ENCODE measurements at places on chromosomes 5 and 9. TPM values are rescaled to one million over a fixed set of nuclear protein-coding genes. Genes with fewer than 3 reads are reported as not detected.

Gene SLC6A7
- total RNA-seq: not detected

Gene HRCT1
- 1.8 TPM for total RNA-seq

Gene INSL6
- total RNA-seq: not detected

Gene IL9
- not detected for total RNA-seq

Gene RFESD
- 1.6 TPM for total RNA-seq

Gene HAPLN1
- not detected for total RNA-seq

Gene CCDC180
- 1.6 TPM for total RNA-seq

Gene SH3GL2
- not detected for total RNA-seq

Gene ADAMTS16
- total RNA-seq: not detected

Gene PCDHB7
- 0.44 TPM for total RNA-seq

- DNase-seq: no peak
Observed at GRCh38 chr5:6568383-6568782, 64.5 kb downstream of the NSUN2 start.

DNA sequence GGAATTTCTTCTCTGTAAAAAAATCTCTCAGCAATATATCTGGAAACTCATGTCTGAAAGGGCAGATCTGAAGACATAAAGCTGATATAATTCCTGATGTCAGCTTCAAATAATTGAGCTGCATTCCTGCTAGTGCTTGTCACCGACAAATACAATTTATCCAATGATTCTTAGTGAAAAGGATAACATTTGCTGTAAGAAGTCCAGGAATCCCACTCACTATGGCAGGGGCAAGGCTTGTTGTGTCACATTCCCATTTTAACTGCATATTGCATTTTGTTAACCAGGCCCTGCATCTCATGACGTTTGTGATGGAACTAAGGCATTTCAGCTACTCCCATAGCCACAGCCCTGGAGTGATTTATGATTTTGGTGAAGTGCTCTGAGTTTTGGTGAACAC, 160.1 kb upstream of the DAB2 start:
- peak; percentile 5 for DNase-seq

- DNase-seq: peak; percentile 44
Observed at GRCh38 chr5:132257131-132258101, at the start of gene PDLIM4. TSS of gene PDLIM4 (plus strand) at chr5:132257696. CDS start at chr5:132257735, 39 bp downstream.

GRCh38 chr9:96048104-96048955, 172.8 kb downstream of the ERCC6L2 start:
- peak; percentile 73 for DNase-seq

GRCh38 chr5:95846554-95847260, 24.2 kb upstream of the GLRX start:
- DNase-seq: peak; percentile 86

GRCh38 chr5:136729901-136730355, 364.6 kb upstream of the TRPC7 start:
- DNase-seq: no peak

DNA sequence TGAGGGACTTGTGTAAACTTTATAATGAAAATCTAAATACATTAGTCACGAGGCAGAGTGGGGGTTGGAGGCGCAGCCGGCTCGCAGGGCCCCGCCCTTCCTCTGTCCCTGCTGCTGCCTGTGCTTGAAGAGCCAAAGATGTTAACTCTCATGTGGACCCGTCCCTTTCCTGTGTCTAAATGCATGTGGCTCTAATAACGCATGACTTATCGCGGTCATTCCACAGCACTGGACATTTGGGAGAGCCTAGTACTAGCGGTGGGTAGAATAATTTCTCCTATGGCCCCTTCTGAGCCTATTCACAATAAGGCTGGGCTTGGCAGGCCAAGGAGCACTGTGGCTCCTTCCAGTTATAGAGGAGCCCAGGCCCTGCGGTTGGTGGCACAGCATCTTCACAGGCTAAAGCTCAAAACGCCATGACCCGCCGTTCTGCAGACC, 82.3 kb upstream of the SIMC1 start:
- no peak for DNase-seq

DNA sequence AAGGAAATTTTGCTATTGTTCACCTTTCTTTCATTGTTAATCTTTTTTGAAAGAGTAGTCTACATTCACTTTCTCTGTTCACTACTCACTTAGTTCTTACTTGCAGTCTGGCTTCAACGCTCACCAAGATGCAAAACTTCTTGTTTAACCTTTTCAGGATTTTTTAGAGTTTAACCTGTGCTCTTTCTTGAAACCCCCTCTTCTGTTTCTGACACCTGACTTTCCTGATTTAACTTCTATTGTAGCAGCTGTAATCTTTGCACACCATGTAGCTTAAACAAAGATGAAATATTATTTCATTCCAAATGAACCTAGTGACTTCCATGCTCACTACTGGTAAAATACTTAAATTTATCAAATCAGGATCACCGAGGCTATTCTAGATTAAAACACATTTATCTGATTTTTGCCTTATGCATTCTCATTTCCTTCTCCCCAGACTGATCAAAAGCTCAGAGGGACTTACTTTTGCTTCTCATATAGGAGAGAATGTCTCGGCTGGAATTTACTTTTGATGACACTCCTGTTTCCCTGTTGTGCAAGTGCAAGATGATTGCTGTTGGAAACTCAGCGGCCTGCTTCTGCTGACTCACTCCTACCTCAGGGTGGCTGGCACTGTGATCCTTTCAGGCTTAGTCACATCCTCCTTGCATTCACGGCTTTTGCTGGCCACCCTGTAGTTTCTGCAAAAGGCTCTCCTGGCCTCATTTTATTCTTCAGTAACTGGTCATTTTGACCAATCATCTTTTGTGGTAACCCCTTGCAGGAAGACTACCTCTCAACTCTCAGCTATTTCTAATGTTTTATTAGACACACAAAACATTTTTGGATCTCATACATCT, 109.3 kb upstream of the IFNE start:
- peak; percentile 97 for DNase-seq

GRCh38 chr9:130069048-130069447, 15.3 kb downstream of the GPR107 start:
- DNase-seq: no peak

DNA sequence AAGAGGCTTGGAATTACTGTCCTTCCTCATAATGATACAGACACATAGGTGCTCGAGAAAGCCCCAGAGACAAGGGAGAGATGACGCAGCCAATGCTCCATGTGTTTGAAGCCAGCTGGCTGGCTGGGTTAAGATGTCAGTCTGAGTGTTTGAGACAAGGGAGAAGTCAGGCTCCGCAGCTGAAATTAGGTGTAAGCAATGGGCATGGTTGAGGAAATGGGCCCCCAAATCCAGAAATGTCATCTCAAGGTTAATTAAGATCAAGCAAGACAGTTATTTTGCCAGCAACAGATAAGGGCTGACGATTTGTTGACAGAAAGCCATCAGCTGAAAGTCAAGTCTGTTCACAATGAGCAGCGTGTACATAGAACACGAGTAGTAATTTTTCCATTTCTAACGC, 713.4 kb downstream of the IRX1 start:
- DNase-seq: no peak

- no peak for DNase-seq
Observed at GRCh38 chr5:149851211-149851610, 93.4 kb downstream of the PDE6A start.

DNA sequence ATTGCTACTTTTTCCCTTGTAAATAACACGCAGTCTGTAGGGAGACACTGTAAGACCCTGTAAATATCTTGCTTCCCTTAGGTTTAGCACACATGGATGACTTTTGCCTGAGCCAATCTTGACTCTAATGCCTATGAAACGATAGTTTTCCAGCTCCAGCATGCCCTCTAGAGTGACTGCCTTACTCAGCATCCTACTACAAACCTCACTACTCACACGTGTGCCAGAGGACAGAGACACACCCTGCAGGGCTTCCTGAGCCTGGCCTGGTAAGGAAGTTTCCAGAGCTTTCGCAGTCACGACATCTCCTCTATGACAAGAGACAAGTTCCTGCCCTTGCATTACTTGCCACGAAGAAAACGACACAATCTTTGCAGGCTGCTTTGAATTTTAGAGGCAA, 138.1 kb downstream of the ATPSCKMT start:
- no peak for DNase-seq

DNA sequence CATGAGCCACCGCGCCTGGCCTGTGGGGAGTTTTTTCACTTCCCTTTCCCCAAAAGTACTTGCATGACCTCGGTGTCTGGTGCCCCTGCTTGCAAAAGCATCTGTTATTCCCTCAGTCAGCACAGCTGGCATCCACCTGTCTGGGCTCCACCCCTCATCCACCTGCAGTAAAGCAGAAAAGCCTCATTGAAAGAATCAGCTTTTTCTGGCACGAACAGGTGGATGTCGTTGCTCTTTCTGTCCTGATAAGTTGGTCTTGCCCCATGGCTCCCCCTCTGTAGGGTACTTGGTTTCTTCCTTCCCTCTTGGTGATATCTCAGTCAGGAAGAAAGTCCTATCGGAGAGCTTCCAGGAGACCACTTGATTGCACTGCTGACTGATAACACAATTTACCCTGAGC, 37.4 kb downstream of the WWC1 start:
- no peak for DNase-seq

DNA sequence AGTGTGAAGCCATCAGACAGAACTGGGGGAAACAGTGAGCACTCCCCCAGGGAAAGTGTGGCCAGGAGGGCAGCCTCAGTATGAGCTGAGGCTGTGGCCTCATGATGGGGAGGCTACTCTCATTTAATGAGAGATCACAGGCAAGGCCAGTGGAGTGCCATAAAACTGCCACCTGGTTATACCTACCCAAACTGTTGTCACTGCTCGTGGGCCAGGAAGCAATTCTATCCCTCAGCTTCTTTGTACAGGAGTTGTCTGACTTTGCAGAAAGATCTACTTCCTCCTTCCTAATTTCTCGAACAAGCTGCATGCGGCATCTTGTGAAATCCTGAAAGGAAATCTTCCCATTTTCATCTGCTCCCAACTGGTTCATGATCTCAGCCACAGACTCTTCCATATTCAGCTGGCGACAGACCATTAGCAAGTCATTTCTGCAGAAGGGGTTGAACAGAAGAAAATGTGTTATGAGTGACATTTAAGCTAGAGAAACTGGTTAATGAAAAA, 50.0 kb downstream of the TSSK1B start:
- DNase-seq: no peak

GRCh38 chr9:120214332-120214731, 365.6 kb downstream of the CDK5RAP2 start:
- no peak for DNase-seq

DNA sequence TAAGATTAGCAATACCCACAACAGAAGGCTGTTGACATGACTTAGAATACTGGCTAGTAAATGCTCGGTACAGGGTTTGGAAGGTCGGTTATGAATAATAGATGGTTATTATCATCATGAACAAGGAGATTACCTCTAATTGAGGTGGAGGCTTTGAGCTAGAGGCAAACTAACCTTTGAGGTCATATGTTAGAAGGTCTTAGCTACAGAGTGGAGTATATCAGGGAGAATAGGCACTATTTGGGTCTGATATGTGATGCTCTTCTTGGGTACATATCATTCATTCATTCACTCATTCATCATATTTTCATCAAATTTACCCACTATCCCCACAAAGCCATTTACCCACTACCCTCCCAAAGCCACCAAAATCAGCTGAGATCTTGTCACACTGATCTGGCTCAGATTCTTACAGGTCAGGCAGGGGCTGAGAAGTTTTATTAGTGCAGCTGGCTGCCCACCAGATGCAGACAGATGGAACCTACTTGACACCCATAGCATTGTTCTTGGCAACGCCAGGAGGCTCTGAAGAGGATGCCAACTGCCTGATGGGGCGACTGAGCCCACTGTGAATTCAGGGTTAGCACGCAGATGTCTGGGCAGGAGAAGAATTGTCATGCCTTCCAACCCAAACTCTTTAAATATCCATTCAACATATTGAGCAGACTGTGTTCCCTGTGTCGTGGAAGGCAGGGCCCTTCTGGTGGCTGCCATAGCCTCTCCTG, 90.2 kb upstream of the SH3PXD2B start:
- DNase-seq: no peak

GRCh38 chr9:9536523-9536922, 1076.3 kb downstream of the PTPRD start:
- DNase-seq: no peak
